Naive thymus-derived CD8-positive, alpha-beta T cell (primary cell): ENCODE measurements at places on chromosomes 12 and 14. TPM values are rescaled to one million over a fixed set of nuclear protein-coding genes. Genes with fewer than 3 reads are reported as not detected.

Gene TGFB3
- total RNA-seq = 9.1 TPM

Gene FAIM2
- total RNA-seq = not detected

Gene KCNK13
- total RNA-seq = not detected

Gene OR6C2
- total RNA-seq = not detected

Gene CAPZA3
- total RNA-seq = not detected

Gene P2RX2
- not detected for total RNA-seq

Gene REM2
- 4.8 TPM for total RNA-seq

Gene LHX5
- not detected for total RNA-seq

Gene YEATS4
- total RNA-seq = 24.9 TPM

Gene RIPK3
- 35.8 TPM for total RNA-seq

Gene ANAPC7
- total RNA-seq = 84.0 TPM

Gene KRT79
- not detected for total RNA-seq

Gene WNT1
- 0.33 TPM for total RNA-seq

Gene TPH2
- total RNA-seq = not detected

Gene SLCO1B1
- not detected for total RNA-seq

Gene KERA
- not detected for total RNA-seq
